ENCODE measurements at places on chromosomes 6 and 20. TPM values are rescaled to one million over a fixed set of nuclear protein-coding genes. Genes with fewer than 3 reads are reported as not detected.

Gene CD83
- total RNA-seq = 26.0 TPM

Gene SIM1
- total RNA-seq = not detected

Gene HLA-G
- 1.6 TPM for total RNA-seq

DNA sequence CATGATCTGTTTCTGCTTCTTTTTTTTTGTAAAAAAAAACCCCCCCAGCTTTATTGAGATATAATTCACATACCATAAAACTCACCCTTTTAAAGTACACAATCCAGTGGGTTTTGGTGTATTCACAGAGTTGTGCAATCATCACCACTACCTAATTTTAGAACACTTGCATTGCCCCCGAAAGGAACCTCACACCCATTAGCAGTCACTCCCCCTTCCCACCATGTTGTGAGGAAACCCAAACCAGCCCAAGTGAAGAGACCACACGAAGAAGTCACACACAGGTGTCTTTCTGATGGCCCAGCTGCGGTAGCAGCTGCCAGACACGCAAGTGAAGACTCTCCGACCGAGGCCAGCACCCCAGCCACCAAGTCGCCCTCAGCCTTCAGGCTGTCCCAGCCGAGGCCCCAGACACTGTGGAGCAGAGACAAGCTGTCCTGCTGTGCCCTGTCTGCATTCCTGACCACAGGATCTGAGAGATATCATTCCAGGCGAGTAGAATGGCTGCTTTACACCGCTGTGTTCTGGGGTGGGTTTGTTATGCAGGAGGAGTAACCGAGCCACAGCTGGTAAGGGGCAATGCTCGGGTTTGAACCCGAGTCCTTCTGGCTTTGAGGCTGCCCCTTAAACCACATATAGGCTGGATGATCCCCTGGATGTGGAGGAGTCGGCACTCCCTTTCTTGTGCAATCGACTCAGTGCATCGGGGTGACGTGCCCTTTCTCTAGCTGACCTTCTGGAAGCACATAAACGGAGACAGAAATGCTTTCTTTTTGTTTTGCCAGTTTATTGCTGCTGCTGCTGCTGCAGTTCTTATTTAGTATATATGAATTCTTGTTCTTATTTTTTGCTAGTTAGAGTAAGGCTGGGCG, 59.1 kb upstream of the PTPN1 start:
- H3K27me3 ChIP-seq = no peaks in the 10 kb centered on the region
- H3K27ac ChIP-seq = peak overlapping the region; percentile 66
- no peaks in the 10 kb centered on the region for H3K36me3 ChIP-seq
- H3K4me3 ChIP-seq = peak overlapping the region; percentile 25
- DNase-seq = no peak
- peaks cover 38% of the 10 kb centered on the region for H3K4me1 ChIP-seq

GRCh38 chr20:57581202-57582028, 20.5 kb downstream of the PCK1 start:
- no peaks in the 10 kb centered on the region for H3K36me3 ChIP-seq
- no peak for DNase-seq

DNA sequence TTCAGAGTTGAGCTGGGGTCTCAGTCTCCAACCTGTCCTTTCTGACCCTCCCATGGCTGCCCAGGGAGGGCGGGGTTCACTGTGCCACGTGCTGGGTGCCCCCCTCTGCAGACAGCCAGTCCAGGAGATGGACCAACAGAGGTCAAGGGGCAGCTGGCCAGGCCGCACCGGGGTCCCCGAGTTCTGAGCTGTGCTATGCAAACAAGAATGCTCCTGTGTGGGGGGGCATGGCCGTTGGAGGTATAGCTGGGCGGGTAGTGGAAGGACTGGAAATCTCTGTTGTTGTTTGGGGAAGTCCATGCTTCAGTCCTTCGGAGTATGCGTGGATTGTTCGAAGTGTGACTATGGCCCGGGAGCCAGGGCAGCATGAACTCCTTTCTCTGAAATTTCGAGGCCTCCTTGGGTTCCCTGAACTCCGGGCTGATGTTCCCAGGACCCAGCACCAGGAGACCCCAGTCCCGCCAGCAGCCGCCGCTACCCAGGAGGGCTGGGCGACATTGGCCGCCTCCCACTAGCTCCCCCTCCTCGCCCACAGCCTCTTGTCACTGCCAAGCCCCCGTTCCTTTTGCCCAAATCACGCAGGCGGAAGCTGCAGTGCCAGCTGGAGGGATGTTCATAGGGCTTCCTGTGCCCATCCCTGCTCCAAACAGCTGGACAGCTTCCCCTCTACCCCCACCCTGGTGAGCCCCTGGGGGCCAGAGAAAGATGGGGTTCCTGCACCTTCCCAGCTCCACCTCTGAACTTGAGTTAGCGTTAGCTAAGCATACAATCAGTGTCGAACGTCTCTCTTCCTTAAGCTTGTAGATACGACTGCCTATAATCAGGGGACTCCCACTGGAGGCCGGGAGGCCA, 126.6 kb downstream of the TAF4 start:
- DNase-seq = peak; percentile 59
- H3K4me1 ChIP-seq = no peaks in the 10 kb centered on the region
- H3K36me3 ChIP-seq = no peaks in the 10 kb centered on the region
- H3K27ac ChIP-seq = no peak overlapping the region
- no peaks in the 10 kb centered on the region for H3K27me3 ChIP-seq
- no peak overlapping the region for H3K4me3 ChIP-seq

GRCh38 chr6:98323605-98324004, 510.8 kb upstream of the POU3F2 start:
- H3K27me3 ChIP-seq = no peaks in the 10 kb centered on the region
- no peaks in the 10 kb centered on the region for H3K36me3 ChIP-seq
- no peaks in the 10 kb centered on the region for H3K4me1 ChIP-seq
- H3K4me3 ChIP-seq = no peak overlapping the region
- H3K27ac ChIP-seq = no peak overlapping the region

DNA sequence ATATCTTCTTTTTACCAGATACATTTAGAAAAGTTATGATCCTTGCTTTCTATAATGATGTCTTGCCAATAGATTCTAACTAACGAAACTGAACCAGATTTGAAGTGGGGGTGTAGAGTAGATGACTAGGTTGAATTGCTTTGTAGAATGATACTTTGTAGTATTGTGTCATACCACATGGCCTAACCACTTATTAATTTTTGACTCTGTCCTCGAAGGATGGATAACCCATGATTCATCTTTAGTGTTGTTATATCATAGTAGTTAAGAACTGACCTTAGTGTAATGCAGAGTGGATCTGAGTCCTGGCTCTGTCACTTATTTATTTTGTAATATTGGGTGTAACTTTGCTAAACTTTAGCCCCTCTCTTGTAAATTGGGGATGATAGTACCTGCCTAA, 4.5 kb downstream of the PHF3 start:
- H3K27ac ChIP-seq = no peak overlapping the region
- H3K4me1 ChIP-seq = peaks cover 68% of the 10 kb centered on the region
- no peak for DNase-seq
- peaks cover 5% of the 10 kb centered on the region for H3K36me3 ChIP-seq

- no peaks in the 10 kb centered on the region for H3K36me3 ChIP-seq
- H3K27ac ChIP-seq = no peak overlapping the region
- no peak overlapping the region for H3K4me3 ChIP-seq
- peaks cover 10% of the 10 kb centered on the region for H3K4me1 ChIP-seq
Observed at GRCh38 chr20:18011482-18011881, 42.7 kb downstream of the MGME1 start.

GRCh38 chr20:50220894-50221365, 30.3 kb downstream of the CEBPB start:
- H3K36me3 ChIP-seq = no peaks in the 10 kb centered on the region
- peak overlapping the region; percentile 42 for H3K27ac ChIP-seq
- H3K4me1 ChIP-seq = peaks cover 4% of the 10 kb centered on the region
- H3K4me3 ChIP-seq = no peak overlapping the region
- no peak for DNase-seq

GRCh38 chr6:36692220-36692619, 5.4 kb upstream of the RAB44 start:
- no peaks in the 10 kb centered on the region for H3K27me3 ChIP-seq
- no peak overlapping the region for H3K27ac ChIP-seq
- no peak overlapping the region for H3K4me3 ChIP-seq
- H3K36me3 ChIP-seq = peaks cover 5% of the 10 kb centered on the region

- no peak for DNase-seq
- no peaks in the 10 kb centered on the region for H3K4me1 ChIP-seq
- no peaks in the 10 kb centered on the region for H3K27me3 ChIP-seq
- H3K4me3 ChIP-seq = no peak overlapping the region
- H3K36me3 ChIP-seq = no peaks in the 10 kb centered on the region
- no peak overlapping the region for H3K27ac ChIP-seq
Observed at GRCh38 chr20:40668449-40669228, 20.4 kb downstream of the MAFB start.

DNA sequence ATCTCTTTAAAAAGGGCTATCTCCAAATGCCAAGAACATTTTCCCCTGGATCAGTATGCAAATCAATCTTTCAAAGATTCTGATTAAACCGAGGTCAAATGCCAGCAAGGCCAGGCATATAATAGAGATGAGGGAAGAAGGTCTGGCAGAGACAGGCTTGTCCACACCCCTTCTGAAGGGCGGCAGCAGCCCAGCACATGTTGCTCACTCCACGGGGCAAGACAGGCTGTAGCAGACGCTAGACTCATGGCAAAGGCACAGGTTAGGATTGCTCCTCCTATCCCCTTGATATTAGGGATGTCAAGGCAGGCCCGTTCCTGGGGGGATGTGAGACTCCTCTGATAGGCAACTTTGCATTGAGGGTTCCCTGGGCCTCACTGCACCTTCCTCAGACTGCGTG, 104.7 kb upstream of the RIN2 start:
- no peaks in the 10 kb centered on the region for H3K4me1 ChIP-seq
- no peaks in the 10 kb centered on the region for H3K27me3 ChIP-seq
- H3K4me3 ChIP-seq = no peak overlapping the region
- no peak for DNase-seq
- H3K36me3 ChIP-seq = no peaks in the 10 kb centered on the region

DNA sequence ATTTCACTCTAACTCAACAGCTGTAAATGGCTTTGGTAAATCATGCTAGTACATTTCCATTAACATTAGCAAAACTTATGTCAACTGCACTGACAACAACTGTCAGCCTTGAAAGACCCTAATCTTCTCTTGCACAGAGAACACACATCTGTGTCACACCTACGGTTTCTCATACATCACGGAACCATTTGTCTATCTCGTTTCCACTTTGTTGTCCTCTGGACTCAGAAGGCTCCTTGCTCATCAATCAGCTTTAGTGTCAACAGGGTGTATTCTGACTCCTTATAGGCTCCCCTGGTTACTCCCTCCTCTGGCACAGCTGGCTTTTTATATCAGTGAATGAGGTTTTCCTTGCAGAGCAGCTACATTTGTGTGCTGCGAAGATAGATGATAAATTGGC, 49.3 kb downstream of the CD83 start:
- no peak overlapping the region for H3K4me3 ChIP-seq
- no peaks in the 10 kb centered on the region for H3K27me3 ChIP-seq
- no peak overlapping the region for H3K27ac ChIP-seq
- no peaks in the 10 kb centered on the region for H3K4me1 ChIP-seq

DNA sequence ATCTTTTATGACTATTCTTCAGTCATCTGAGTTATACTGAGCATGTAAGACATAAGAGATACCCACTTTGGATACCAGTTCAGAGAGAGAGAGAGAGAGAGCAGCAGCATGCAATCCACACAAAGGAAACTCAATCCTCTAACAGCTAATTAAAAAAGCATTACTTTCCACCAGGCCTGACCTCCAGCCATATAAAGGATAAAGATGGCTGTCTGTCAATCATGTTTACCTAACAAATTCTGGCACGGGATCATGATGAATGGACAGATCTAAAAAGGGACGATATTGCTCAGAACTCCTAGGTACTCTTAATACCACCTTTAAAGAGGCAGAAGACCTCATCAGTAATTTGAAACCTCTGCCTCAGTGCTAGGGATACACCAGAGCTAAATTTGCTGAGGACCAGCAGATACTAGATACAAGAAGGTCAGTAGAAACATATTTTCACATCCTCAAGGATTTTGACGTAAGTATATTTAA, 159.2 kb downstream of the RPS12 start:
- no peak overlapping the region for H3K4me3 ChIP-seq
- no peaks in the 10 kb centered on the region for H3K4me1 ChIP-seq
- no peak overlapping the region for H3K27ac ChIP-seq
- peaks cover 6% of the 10 kb centered on the region for H3K27me3 ChIP-seq
